ENCODE measurements at places on chromosomes 12 and 14.

DNA sequence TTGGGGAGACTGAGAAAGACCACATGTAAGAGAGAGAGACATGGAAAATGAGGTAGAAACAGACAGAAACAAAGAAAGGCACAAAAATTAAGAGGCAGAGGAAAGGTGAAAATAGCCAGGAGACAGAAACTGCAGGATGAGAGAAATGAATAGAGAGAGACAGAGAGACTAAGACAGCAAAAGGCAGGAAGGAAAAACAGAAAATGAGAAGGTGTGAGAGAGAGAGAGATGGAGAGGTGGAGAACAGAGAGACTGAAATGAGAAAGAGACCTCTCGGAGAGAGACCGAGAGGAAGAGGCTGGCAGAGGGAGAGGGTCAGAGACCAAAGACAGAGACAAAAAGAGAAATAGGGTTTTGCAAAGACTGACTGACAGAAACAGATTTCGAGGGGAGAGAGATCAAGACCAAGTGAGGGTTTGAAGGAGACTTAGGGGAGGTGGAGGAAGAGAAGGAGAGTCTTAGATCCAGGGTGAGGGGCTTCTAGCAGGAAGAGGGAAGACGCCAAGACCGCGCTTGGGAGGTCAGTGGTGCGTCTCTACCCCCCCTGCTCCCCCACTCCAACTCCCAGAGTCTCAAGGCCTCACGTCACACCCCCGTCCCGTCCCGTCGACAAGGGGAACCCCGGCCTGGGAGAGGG lies 1.1 kb upstream of the AQP5 start:
- DNase-seq, result no peak

GRCh38 chr14:33728010-33728498 lies 222.8 kb downstream of the EGLN3 start:
- DNase-seq, result no peak

DNA sequence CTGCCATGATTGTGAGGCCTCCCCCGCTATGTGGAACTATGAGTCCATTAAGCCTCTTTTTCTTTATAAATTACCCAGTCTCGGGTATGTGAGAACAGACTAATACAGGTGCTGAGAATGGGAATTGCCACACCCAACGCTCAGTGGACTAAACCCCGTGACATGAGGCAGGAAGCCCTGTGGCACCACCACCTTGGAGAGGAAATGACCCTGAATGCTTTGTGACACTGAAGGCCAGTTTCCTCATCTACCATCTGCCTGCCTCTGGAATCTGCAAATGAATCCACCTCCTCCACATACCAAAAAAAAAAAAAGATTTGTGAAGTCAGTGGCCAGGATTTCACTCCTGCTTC lies 41.6 kb downstream of the NT5DC3 start:
- no peak for DNase-seq

DNA sequence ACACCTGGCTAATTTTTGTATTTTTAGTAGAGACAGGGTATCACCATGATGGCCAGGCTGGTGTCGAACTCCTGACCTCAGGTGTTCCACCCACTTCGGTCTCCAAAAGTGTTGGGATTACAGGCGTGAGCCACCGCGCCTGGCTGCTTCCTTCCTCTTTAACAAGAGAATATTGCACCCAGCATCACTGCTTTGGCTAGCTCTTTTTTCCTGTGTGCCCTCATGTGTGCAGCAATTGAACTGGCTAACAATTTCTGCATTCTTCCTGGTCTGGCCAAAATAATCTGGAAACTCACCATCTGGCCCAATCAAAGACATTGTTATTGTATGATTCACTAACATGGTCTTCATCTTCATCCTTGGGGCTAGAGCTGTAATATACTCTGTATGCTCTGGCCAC lies 2.7 kb upstream of the ASB8 start:
- no peak for DNase-seq

DNA sequence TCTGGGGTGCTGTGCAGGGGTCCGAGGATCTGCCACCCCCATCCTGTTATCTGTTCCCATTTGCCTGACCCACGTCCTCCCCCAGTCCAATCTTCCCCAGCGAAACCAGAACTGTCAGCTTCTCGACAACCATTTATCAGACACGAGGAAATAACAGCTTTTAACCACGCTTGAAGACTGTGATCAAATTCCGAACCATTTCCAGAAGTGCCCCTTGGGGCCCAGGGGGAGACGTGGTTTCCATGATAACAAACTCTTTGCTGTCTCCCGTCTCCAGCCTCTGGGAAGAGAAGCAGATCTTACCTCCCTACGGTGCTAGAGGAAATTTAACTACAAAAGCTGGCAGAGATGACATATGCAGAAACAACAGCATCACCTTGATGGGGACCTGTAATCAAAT lies 35.1 kb upstream of the SRRM4 start:
- DNase-seq, result no peak

- no peak for DNase-seq
Measured at GRCh38 chr12:54959291-54960018, 25.1 kb downstream of the TESPA1 start.

DNA sequence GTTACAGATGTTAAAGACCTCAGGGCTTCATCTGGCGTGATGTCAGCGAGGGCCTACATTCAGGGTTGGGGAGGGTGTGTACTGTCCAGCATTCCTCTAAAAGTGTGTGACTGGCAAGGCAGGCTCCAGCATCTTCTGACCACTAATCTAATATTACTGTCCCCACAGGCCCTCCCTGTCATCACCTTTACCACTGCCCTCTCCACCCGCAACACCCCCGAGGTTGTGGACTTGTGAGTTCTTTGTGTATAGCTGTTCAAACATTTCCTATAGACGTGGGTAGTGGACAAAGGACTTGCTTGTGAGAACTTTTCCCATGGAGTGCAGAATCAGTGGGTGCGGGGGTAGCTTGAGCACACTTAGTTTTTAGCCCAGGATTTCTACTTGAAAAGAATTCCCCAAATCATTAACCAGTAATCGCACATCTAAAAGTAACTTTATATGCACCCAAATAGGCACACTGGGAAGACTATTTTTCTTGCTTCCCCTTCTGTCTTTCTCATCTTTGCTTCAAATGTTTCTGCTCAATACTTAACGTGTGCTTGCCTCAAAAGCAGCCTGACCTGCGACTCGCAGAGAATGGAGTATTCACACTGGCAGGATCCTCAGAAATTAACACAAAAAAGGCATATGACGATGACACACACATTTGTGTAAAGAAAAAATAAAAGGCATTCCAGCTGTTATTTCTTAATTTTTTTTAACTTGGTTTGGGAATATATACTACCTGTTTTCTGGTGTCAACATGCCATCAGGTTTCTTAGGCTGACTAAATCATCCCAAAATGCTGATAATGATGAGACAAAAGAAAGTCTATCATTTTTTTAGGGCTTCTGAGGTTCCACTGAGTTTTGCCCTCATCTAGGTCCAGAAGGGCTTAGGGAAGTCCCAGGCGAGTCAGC lies 158.4 kb upstream of the HIF1A start:
- no peak for DNase-seq

DNA sequence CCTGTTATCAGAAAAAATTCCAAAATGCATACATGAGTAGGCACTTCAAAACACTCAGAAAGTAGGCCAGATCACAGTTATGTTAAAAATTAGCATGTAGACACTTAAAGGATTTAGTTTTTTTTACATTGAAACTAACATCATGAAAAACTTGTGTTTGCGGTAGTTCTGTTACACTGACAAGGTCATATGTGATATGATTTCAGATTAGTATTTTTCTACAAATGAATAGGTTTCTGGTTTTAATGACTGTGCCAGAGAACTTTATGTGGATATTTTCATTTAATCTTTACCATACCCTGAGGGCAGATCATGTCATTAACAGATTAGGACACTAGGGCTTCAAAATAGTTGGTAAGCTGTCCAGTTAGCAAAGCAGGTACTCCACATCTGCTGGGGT lies 20.7 kb downstream of the YARS2 start:
- DNase-seq, result no peak

GRCh38 chr14:24908592-24909236 lies 141.2 kb downstream of the STXBP6 start:
- no peak for DNase-seq

DNA sequence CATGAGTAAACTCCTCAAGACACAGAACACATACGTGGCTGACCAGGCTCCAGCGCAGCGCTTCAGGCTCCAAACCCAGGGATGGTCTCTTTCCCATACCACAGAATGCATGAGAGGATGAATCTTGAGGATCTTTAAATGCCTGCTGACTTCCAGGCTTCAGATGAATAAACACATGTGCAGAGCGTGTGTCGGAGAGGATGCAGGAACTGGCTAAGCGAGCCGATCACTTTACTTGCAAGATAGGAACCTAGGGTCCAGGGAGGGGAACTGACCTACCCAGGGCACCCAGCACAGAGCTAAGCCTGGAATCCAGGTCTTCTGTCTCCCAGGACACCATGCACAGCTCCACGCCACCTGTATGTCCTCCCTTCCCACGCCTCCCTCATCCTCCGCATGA lies 209.8 kb downstream of the BCL11B start:
- DNase-seq, result no peak

- no peak for DNase-seq
Measured at GRCh38 chr14:55241673-55242072, 29.5 kb upstream of the FBXO34 start.

DNA sequence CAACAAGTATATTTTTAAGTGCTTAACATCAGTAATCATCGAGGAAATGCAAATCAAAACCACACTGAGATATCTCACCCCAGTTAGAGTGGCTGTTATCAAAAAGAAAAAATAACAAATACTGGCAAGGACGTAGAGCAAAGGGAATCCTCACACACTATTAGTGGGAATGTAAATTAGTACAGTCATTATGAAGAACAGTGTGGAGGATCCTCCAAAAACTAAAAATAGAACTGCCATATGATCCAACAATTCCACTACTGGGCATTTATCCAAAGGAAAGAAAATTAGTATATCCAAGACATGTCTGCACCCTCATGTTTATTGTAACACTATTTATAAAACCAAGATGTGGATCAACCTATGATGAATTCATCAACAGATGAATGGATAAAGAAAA lies 149.0 kb upstream of the PWP1 start:
- DNase-seq, result no peak

DNA sequence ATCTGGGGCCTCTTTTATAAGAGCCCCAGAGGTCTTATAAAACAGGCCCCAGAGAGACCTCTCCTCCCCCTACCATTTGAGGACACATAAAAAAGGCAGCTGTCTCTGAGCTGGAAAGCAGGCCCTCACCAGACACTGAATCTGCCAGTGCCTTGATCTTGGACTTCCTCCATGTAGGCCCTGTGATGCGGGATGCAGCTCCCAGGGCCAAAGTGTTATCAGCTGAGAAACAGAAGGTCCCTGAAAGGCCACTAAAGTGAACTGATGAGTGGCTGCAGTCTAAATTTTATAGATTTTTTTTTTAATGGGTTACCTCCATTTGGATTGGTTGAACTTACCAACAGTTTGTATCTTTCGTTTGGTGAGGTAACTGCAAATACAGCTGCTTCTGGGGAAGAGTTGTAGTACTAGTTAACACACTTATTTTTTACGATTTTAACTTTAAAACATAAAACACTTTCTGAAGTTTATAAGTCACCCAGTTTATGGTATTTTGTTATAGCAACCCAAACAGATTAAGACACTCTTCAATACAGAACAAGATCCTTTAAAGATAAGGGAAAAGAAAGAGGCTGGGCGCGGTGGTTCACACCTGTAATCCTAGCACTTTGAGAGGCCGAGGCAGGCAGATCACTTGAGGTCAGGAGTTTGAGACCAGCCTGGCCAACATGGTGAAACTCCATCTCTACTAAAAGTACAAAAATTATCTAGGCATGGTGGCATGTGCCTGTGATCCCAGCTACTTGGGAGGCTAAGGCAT lies 5.6 kb upstream of the GUCY2C start:
- no peak for DNase-seq

- DNase-seq, result no peak
Measured at GRCh38 chr14:28242895-28243294, 523.7 kb upstream of the FOXG1 start.

GRCh38 chr12:24379433-24379832 lies 430.0 kb upstream of the SOX5 start:
- DNase-seq, result no peak

GRCh38 chr12:54251667-54252284 lies 28.1 kb downstream of the CBX5 start:
- peak; percentile 53 for DNase-seq

- DNase-seq, result no peak
Measured at GRCh38 chr14:75661499-75661814, 411 bp downstream of the TTLL5 start.

GRCh38 chr12:105773471-105773870 lies 365.3 kb downstream of the NUAK1 start:
- no peak for DNase-seq

DNA sequence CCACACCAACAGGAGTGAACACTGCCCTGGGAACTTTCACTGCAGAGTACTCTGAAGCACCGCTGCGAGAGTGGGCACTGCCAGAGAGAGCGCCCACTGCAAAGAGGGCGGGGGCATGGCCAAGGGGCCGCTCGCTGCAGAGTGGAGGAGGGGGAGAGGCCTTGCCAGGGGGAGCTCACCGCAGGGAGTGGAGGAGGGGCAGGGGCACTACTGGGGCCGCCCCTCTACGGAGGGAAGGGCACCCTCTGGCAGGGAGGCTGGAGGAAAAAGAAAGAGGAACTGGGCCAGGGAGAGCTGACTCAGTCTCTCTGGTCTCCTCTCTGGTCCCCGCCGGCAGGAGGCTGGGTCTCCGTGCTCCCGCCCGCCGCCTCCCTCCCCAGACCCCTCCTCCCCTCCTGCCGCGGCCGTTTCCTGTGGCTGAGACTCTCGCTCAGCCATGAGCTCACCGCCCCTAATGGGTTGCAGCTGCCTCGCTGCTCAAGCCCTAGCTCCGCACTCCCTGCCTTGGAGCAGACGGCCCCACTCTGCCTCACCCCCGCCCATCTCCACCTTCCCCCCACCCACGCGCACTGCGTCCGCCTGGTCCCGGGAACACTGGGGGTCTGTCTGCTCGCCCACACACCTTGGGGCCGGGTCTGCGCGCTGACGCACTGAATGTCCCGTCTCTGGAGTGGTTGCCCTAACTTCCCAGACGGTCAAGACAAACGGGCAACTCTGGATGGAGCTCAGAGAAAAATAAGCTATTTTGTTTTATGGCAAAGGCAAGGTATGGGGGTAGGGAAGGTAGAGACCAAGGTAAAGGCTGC lies 1.3 kb downstream of the ARHGEF40 start:
- DNase-seq, result peak; percentile 94

DNA sequence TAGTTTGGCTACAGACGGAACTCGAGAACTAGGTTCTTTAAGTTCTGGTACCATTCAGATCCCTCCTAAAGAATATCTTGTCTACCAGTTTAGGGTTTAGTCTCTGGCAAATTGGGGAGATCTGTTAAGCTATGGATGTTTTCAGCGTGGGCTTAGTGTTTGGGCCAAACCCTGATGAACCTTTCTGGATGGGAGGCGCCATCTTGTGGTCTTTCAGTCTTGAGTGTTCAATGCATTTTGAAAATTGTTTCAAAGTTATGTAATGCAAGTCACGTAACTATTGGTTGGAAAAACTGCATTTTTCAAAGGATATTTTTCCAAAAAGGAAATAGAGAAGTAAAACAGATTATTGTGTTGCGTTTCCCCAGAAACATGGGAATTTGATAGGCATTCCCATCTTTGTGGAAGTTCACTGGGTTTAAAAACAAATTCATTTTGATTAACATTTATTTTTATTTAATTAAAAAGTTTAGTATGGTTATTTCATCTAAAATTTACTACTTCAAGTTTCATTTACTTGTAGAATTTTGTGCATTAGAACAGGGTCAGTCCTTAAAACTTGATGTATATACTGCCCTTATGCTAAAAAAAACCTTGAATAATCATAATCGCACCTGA lies 169.0 kb downstream of the PRIMA1 start:
- peak; percentile 55 for DNase-seq

Data from iris pigment epithelial cell (primary cell).